Stimulated activated CD8-positive, alpha-beta memory T cell treated with anti-CD3 and anti-CD28 coated beads, Interleukin-4, amount 100 ng/mL, for 1 hour (primary cell): ENCODE measurements at places on chromosomes 2 and 18.

- DNase-seq, result no peak
These were observed 111.0 kb upstream of the LINC00305 start for GRCh38 chr18:64259871-64260270.

DNA sequence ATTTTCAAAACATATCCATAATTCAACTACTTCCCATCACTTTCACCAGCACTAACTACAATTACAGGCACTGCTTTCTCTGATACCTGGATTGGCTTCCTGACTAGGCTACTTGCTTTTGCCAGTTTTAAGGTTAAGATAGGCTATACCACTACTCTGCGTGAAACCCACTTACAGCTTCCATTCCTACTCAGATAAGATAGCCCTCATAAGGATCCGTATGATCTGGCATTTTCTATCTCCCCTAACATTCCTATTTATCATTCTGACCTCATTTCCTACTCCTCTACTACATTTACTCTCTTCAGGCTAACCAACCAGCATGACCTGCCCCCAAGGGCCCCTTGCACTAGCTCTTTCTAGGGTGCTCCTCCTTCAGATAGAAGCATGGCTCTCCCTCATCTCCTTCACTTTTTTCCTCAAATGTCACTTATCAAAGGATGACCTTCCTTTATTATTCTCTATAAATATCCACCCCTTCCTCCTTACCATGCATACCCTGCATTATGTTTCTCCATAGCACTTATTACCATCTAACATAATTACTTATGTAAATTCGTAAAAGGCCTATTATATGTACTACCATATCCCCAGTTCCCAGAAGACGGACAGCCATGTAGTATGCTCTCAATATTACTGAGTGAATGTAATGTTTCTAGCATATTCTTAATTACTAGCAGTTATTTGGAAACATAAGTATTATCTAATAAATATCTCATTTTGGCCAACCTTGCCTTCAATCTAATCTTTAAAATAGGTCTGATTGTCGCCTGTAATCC lies 4.4 kb downstream of the TIA1 start:
- DNase-seq, result no peak

DNA sequence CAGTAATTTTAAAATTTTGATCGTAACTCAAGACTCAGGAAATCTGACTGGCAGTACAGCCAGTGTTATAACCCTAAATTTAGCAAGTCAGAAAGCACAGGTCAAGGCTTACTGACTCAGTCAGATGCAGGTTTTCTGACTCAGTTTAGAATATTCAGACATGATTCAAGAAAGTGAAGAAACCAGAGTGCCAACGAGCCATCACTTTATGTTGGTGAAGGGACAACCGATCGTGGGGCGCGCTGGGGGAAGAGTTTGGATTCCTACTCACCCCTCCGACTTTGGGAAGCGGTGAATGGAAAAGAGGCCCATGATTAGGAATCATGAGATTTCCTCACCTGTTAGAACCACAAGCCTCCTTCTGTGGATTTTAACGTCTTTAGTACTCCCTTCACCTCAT lies 998 bp downstream of the RNF149 start:
- DNase-seq, result no peak

DNA sequence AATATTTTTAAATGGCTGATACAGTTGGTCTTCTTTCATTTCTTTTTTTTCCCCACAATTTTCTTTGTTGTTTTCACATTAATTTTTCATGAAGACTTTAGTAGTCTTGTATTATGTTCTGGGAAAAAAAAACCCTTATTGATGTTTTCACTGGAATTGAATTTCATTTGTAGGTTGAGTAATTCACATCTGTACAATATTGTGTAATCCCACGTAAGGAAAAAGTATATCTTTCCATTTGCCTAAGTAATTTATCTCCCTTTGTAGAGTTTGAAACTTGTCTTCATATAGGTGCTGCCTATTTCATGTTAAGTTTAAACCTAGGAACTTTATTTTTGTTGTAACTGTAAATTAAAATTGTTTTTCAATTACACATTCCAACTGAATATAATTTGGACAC lies 2.0 kb downstream of the DNAJC27 start:
- DNase-seq, result no peak

DNA sequence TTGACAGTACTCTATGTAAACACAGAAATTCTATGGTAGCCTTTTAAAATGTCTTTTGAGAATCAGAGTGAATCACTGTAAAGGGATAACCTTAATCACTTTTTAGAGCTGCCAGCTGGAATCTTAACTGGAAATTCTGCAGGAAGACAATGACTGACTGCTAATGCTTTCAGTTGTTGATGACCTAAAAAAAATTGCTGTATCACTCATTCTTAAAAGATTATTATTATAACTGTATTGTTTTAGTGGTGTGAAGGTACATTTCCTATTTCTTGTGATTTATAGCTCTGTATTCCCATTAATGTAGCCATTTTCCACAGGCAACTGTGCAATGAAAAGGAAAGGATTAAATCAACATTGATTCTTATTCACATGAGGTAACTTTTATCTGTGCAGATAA lies 260.5 kb downstream of the CALCRL start:
- DNase-seq, result no peak

- DNase-seq, result no peak
These were observed 55.0 kb upstream of the SERPINB2 start for GRCh38 chr18:63832470-63832869.

DNA sequence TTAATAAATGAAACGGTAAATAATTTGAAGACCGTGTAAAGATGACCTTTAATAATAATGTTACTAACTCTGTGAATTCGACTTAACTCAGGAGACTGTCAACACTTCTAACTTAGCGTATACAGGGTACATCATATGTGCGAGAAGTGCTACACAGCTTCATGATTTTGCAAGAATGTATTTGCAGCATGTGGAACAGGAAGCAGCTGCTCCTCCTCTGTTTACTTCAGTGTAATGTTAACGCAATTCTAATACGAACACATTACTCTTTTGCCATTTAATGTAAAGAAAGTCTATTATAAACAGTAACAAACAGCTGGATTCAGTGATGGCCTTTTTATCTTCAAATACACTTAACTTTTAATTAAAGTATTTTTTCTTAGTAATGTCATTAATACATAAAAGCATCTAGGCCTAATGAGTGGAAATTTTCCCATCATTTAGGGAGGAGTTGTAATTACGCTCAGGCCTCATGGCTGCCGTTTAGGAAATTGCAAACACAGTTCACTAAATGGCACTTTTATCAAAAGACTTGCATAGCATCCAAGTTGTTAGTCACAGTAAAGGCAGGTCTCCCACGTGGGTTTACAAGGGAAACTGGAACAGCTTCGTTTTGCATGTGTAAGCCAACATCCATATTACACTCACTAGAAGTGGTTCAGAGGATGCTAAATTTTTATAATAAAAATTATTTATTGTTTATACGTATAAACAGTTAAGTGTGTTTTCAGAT lies 635.7 kb downstream of the FBXO15 start:
- DNase-seq, result no peak

DNA sequence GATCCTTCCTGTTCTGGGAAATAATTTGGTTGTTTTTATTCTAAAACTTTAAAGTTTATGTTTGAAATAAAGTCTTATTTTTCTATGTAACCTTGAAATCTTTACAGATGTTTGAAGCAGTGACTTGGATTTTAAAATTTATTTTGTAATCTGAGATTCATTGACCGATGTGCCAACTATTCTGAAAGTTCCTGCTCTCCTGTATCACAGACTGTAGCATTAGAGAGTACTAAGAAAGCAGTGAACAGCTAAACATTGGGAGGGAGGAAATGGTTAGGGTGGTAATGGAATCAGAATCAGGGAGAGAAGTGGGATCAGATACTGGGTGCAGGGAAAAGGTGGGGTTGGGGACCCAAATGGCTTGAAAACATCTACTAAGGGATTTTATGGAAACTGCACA lies 69.9 kb downstream of the CDC42EP3 start:
- DNase-seq, result no peak
